ENCODE measurements at places on chromosomes 11 and 22. TPM values are rescaled to one million over a fixed set of nuclear protein-coding genes. Genes with fewer than 3 reads are reported as not detected.

PHETA2 gene
- 18.1 TPM for total RNA-seq

PGGHG gene
- total RNA-seq = 21.6 TPM

ANGPTL5 gene
- not detected for total RNA-seq

PLEKHB1 gene
- 38.8 TPM for total RNA-seq

PLAAT5 gene
- total RNA-seq = 5.6 TPM

CDON gene
- total RNA-seq = 25.6 TPM

GRCh38 chr11:78647986-78648875, 73.6 kb upstream of the NARS2 start:
- DNase-seq = no peak

DNA sequence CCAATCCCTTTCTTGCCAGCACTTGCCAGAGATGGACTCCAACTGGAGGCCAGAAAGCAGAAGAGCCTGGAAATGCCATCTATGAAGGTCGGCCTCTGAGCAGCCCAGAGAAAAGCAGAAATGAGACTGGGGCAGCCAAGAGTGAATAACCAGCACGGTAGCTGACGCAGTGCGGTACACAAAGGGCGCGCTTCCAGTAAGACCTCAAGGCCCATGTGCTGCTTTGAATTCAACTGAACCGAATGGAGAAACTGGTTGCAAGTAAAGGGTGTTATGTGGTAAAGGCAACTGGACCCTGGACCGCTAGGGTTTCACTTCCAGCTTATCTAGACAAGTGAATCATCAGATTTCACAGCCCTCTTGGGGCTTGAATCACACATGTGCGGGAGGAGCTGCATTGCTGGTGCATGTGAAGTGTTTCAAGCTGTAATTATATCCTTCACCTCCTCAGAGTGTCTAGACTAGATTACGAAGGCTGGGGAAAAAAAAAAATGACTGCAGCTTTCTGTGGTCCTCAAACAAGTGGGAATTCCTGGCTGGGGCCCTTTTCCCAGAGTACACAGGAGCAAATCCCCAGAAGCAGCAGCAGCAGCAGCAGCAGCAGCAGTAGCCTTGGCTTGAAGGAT, 128.9 kb downstream of the CCDC34 start:
- DNase-seq = no peak

DNA sequence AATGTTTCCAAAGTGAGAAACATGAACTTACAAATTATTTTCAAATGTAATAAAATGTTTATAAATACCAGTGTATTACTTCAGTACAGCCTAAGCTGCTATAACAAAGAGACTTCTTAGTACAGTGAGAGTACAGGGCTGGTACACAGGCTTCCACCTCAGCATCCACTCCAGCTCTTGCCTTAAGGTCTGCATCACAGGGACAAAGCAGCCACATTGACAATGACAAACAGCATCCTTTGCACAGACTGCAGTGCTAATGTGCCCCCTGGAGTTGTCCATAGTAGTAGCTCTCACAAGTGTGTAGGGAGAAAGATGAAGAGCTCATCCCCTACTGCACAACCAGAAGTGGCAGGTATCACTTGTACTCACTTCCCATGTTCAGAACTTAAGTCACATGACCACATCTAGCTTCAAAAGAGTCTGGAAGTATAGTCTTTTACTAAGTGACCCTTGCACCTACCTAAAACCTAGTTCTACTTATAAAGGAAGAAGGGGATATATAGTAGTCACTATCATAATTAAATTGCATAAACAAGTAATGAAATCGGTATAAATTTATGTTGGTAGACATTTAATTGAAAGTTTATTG, 10.7 kb upstream of the LIPT2 start:
- DNase-seq = no peak

DNA sequence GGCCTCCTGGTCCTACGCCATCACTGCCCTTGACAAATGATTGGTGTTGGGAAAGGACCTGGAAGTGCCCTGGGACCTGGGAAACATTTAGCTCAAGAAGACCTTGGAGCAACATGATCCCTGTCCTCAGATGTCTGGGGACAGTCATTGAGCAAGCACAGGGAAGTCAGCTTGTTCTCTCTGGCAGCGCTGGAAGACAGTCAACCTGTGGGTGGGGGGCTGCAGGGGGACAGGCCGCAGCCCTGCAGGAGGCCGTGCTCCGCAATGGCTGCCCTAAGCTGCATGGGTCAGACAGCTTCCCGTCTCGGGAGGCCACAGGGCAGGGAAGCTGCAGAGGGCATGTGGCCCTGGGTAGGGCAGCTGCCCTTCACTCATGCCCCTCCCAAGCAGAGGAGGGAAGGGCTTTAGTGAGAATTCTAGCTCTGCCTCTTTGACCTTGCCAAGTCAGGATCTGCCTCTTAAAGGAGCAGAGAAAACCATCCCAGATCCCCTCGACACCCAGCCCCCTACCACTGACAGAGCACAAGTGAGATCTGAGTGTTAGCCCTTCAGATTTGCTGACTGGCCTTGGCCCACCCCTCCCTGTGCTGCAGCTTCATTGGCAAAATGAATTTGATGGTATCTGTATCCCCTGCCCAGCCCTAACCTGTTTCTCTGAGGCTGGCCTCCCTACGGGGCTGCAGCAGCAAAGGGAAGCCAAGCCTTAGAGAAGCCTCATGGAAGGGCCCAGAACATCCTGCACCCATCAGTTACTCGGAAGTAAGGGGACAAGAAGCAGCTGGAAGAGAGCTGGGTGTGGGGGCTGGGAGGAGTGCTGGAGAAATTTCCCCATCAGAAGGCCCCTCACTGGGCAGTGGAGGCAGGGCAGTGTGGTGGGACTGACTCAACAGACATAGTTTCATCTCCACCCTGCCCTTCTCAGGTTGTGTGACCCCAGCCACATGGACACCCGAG, 6.2 kb upstream of the SREBF2 start:
- DNase-seq = peak; percentile 80

DNA sequence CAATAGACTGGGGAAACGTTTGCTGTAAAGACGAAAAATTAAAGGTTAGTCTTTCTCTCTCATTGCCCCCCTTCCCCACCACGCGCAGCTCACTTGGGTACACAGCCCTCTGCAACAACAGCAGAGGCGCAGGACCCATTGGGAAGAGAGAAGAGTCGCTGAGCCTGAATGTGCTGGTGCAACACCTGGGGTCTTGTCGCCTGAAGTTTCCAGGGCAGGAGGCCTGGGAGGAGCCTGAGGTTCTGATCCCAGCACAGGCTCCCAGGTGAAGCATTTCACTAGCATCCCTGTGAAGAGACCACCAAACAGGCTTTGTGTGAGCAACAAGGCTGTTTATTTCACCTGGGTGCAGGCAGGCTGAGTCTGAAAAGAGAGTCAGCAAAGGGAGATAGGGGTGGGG, 116.2 kb upstream of the NTM start:
- no peak for DNase-seq

- DNase-seq = no peak
These were observed 5.8 kb downstream of the ARSA start for GRCh38 chr22:50621948-50622722.

DNA sequence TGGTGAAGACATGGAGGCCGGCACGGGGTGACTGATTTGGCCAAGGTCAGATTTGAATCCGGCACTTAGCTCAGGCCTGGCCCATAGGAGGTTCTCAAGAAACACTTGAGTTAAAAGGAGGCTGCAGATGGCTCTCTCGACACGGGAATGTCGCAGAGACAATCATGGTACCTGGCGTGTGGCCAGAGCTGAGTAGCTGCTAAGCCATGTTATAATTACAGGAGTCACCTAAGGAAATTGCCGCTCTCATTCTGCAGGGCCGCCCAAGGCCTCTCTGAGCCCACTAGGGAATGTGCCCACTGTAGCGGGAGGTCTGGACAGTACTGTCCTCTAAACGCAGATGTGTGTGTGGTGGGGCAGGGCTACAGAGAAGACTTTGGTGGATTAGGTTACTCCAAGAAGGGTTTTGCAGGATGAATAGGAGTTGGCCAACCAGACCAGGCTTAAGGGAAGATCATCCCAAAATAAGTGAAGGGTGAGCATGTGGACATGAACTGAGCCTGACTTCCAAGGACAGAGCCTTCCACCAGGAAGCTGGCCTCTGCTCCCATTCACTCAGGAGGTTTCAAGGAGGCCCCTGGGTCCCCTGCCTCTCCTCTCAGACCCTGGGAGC, 19.3 kb upstream of the PRR5 start:
- no peak for DNase-seq

DNA sequence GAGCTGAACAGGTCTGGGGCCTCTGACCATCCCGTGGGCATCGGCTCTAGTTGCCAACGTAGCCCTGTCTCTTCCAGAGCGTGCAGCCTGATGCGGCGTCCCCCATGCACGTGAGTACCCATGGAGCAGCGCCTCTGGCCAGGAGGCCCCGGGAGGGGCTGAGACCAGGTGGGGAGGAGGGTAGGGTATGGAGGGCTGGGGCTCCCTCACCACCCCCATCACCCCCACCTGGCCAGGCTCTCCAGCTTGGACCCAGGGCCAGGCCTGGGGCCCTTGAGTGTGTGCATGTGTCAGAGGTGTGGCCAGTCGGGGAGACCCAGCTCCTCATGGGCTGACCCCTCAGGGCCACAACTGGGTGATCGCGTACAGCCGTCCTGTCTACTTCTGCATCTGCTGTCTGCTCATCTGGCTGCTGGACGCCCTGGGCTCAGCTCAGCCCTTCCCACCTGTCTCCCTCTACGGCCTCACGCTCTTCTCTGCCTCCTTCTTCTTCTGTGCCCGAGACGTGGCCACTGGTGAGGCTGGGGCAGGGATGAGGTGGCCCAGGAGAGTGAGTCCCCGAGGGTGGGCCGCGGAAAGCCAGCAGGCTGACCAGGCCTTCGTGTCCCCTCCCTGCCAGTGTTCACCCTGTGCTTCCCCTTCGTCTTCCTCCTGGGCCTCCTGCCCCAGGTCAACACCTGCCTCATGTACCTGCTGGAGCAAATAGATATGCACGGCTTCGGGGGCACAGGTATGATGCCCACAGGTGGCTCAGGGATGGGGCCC, 8.5 kb downstream of the PCNX3 start:
- DNase-seq = no peak

- peak; percentile 47 for DNase-seq
These were observed 846.4 kb downstream of the DLG2 start for GRCh38 chr11:84780689-84781293.

- DNase-seq = no peak
These were observed 22.3 kb downstream of the DDX6 start for GRCh38 chr11:118768690-118769089.

- DNase-seq = peak; percentile 73
These were observed 673 bp upstream of the MYO7A start for GRCh38 chr11:77127235-77127911.

- peak; percentile 25 for DNase-seq
These were observed 15.6 kb upstream of the OR51L1 start for GRCh38 chr11:4979036-4979435.

- no peak for DNase-seq
These were observed 79.7 kb downstream of the LARGE2 start for GRCh38 chr11:46002189-46002588.

GRCh38 chr11:88179971-88180629, 4.9 kb upstream of the RAB38 start:
- DNase-seq = no peak

DNA sequence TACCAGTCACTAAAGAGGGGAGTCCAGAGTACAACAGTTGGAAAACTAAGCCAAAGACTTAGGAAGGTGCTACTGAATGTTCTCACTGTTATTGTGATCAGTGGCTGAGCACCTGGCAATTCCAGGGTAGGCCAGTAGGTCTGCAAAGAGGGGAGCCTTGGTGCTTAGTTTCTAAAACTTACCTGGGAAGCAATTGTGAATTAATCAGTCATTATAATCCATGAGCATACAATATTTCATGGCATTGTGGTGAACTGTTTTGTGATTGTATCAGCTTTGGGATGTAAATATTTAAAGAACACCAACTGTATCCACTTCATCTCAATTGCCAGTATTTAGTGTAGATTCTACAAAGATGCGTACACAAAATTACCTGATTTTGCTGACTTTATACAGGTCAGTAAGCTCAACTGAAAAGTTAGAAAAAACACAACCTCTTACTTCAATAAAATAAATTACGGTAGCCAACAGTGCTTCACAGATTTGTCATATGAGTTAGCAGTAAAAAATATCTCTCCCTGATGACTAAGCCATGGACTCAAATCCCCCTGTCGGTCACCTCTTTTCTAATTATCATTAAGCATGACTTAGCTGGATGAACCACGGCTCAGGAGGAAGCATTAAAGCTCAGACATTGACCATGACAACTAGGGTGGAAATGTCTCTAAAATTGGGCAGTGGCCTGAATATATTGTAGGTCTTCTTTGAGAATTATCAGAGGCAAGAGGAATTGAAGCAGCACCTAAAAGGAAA, 30.8 kb upstream of the SORL1 start:
- no peak for DNase-seq

DNA sequence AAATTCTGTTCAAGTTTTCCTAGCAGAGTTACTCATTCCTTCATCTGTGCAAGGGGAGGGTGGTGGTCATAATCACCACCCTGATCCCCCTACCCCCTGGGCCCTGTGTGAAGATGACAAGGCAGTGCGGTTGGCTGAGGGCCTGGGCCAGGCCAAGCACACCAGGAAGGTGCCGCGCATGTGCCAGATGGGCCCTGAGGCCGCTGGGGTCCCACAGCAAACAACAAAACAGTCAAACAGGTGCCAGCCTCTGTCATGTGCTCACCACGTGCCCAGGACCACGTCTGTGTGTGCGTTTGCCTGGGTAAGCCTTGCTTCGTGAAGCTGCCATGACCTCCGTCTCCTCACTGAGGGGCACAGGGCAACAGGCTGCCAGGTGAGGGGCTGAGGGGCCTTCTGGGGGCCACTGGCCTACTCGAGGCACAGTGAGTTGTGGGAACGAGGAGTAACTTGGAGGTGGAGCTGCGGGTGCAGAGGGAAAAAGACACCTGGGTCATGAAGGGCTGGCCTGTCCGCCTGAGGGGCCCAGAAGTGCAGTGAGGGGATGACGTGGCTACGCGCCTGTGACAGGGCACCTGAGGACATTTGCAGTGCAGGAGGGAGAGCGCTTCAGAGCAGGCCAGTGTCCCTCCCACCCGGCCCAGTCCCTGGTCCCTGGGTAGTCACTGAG, 25.8 kb downstream of the RSPH14 start:
- no peak for DNase-seq

- DNase-seq = peak; percentile 32
These were observed 98.4 kb downstream of the CD44 start for GRCh38 chr11:35237351-35237750.

- peak; percentile 78 for DNase-seq
These were observed 15.2 kb upstream of the CDC42EP1 start for GRCh38 chr22:37544955-37545702.
